ENCODE measurements at places on chromosomes 2 and 18.

DNA sequence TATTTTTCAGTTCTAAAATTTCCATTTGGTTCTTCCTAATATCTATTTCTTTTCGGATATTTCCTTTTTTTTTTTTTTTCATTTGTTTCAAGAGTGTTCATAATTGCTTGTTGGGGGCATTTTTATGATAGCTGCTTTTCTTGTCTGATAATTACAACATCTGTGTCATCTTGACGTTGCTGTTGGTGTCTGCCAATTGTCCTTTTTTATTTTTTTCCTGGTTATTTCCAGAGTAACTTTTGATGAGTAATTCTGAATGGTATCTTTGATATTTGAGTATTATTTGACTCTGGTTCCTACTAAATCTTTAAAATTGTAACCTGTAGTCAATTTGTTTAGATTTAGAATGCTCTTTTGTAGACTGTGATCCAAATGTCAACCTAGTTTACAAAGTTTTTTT is 51.3 kb upstream of the CHRNA1 start:
- no peak for DNase-seq

GRCh38 chr2:149729586-149729985 is 142.0 kb upstream of the MMADHC start:
- DNase-seq, result no peak

GRCh38 chr18:74292541-74292858 is 737 bp upstream of the CYB5A start:
- DNase-seq, result no peak

DNA sequence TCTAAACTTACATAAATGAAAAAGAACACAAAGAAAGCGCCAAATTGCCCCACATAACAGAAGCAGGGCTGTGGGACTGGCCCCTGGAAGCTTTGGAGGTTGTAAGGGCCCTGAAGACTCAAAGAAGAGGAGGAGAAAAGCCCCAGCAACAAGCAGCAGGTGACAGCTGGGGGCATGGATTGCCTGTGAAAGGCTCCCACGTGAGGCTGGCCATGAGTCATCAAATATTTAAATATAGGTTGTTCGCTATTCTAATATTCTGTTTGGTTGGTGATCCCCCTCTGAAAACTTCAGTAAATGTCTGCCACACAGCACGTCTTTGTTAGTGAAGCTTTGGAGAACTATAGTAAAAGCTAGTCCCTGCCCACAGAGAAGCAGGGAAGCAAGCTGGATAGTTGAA is 132.4 kb downstream of the MREG start:
- DNase-seq, result no peak
